T-helper 17 cell (primary cell): ENCODE measurements at places on chromosomes 16 and 17. TPM values are rescaled to one million over a fixed set of nuclear protein-coding genes. Genes with fewer than 3 reads are reported as not detected.
A peak's percentile ranks its signal among the peaks of the same experiment; 100 is the strongest.

The HNF1B gene
- total RNA-seq: not detected

The SUPT4H1 gene
- 41.3 TPM for total RNA-seq

The PITPNM3 gene
- total RNA-seq: 0.52 TPM

The CACNG1 gene
- not detected for total RNA-seq

The ZG16 gene
- not detected for total RNA-seq

DNA sequence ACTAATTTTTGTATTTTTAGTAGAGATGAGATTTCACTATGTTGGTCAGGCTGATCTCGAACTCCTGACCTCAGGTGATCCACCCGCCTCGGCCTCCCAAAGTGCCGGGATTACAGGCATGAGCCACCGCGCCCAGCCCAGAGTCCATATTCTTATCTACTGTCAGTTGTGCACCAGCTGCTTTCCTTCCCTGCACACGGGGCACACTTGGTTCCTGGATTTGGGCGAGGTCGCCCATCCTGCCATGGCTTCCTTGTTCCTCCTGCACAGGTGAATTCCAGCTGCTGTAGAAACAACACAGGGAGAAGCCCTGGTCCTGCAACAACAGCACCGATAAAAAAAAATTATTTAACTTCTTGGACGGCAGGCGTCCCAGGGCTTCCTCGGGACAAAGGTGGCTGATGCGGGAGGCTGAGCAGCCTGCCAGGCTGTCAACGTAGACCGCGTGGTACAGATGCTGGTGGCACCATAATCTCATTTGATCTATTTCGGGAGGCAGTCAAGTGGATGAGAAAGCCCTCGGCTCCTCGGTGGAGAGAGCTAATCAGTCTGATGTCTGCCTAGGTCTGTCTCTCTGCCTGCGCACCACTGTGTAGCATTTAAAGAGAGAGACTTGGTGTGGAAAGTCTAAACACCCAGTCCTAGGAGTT, 19.1 kb downstream of the RGS9 start:
- no peak overlapping the region for H3K4me3 ChIP-seq
- H3K4me1 ChIP-seq: peaks cover 15% of the 10 kb centered on the region
- H3K27me3 ChIP-seq: peaks cover 7% of the 10 kb centered on the region
- peak overlapping the region; percentile 27 for H3K27ac ChIP-seq

DNA sequence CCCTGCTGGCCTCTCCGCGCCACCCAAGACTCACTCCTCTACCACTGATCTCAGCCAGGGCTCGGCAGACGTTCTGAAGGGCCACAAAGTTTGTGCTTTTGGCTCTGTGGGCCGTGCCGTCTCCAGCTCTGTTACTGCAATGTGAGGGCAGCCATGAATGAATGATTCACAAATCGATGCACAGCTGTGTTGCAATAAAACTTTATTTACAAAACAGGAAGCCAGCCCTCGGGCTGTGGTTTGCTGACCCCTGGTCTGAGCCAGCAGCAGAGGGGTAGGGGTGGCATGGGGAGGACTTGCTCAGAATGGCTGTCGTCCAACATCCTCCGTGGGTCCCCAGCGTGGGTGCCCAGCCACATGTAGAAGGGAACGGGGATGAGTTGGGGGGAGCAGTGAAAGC, 63.0 kb upstream of the PVALEF start:
- peaks cover 7% of the 10 kb centered on the region for H3K4me1 ChIP-seq
- DNase-seq: no peak
- no peak overlapping the region for H3K27ac ChIP-seq
- H3K27me3 ChIP-seq: no peaks in the 10 kb centered on the region

- H3K27ac ChIP-seq: no peak overlapping the region
- no peaks in the 10 kb centered on the region for H3K27me3 ChIP-seq
- no peak for DNase-seq
- H3K36me3 ChIP-seq: peaks cover 4% of the 10 kb centered on the region
- H3K4me3 ChIP-seq: no peak overlapping the region
Observed at GRCh38 chr16:81321536-81321935, 6.8 kb downstream of the GAN start.

GRCh38 chr16:57984443-57985203, 13.7 kb upstream of the CNGB1 start:
- peak overlapping the region; percentile 93 for H3K4me3 ChIP-seq
- peak; percentile 95 for DNase-seq
- H3K4me1 ChIP-seq: peaks cover 6% of the 10 kb centered on the region
- peak overlapping the region; percentile 77 for H3K27ac ChIP-seq

DNA sequence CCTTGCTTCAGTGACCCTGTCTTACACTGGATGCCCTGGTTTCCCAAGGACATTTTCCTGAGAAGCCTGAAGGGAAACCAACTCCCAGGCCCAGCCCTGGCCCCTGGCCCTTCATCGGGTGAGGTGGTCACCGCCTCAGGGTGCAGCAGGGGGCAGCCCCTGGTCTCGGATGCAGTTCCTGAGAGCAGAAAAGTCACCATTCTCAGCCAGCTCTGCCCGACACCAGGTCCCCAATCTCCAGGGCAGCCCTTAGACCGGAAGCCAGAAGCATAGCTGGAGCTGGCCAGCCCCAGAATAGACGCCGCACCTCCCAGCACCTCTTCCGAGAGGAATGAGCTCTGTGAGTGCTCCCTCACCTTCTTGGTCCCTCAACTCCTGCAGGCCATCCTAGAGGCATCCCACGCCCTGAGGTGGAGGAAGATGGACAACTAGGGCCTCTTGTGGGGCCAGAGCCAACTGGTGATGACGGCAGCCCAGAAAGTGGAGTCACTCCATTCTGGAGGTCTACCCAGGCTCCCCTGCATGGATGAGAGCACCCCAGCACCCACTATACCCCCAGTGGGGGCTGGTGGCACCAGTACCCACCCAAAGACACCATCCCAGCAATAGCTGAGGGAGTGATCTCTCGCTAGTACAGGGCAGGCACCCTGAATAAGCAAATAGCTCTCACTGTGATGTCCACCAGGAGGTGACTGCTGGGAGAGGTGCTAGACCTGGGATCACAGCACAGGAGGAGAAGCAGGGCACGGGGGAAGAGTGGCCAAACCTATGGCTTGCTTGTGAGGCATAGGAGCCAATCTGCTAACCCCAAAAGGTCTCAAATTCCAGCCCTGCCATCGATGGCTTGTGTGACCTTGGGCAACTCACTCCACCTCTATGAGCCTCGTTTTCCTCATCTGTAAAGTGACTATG, 56.2 kb downstream of the TK2 start:
- H3K4me3 ChIP-seq: no peak overlapping the region
- H3K27ac ChIP-seq: no peak overlapping the region
- no peaks in the 10 kb centered on the region for H3K36me3 ChIP-seq
- H3K4me1 ChIP-seq: peaks cover 6% of the 10 kb centered on the region
- no peaks in the 10 kb centered on the region for H3K27me3 ChIP-seq

GRCh38 chr17:57471868-57472368, 215.6 kb downstream of the MSI2 start:
- no peak overlapping the region for H3K27ac ChIP-seq
- H3K27me3 ChIP-seq: no peaks in the 10 kb centered on the region
- peaks cover 15% of the 10 kb centered on the region for H3K4me1 ChIP-seq
- peaks cover 4% of the 10 kb centered on the region for H3K36me3 ChIP-seq

DNA sequence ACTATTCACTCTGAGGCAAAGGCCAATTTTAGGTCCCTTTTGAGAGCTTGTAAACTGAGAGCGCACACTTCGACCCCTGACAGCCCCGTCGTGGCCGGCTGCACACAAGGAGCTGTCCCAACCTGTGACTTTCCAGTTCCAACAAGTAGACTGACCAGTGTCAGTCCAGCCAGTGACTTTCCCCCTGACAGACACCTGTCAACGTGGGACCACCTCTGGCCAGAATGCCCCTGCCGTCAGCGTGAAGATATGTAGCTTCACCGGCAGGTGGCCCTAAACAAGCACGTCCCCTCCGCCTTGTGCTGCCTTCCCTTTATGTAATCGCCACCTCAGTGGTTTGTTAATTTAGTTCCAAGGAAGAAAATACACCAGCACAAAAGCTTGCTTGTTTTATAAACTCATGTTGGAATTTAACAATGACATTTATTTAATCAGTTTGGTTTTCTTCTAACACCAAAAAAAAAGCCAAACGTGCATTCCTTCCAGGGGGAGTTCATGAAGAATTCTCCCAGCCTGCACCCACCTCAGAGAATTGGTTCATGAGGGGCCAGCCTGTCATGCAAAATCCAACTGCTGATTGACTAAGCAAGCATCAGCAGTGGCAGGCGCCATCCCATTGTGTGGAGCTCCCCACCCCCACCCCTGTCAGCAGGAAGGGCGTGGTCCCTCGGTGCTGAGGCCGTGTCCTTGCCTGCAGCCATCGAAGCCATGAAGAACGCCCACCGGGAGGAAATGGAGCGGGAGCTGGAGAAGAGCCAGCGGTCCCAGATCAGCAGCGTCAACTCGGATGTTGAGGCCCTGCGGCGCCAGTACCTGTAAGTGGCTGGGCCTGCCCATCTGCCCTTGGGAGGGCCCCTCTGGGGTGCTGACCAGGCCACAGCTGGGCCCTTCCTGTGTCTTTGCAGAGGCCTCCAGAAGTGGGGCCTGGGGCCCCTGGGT, 33.9 kb downstream of the PLD6 start:
- H3K27ac ChIP-seq: peak overlapping the region; percentile 100
- peaks cover 9% of the 10 kb centered on the region for H3K36me3 ChIP-seq
- no peaks in the 10 kb centered on the region for H3K27me3 ChIP-seq
- DNase-seq: no peak

- no peak for DNase-seq
- H3K36me3 ChIP-seq: no peaks in the 10 kb centered on the region
- peak overlapping the region; percentile 89 for H3K4me3 ChIP-seq
- H3K4me1 ChIP-seq: peaks cover 24% of the 10 kb centered on the region
- peak overlapping the region; percentile 85 for H3K27ac ChIP-seq
Observed at GRCh38 chr16:30527635-30528178, 1.3 kb upstream of the ZNF768 start.

GRCh38 chr16:11034481-11034931, 90.1 kb downstream of the CLEC16A start:
- H3K27me3 ChIP-seq: no peaks in the 10 kb centered on the region
- no peak overlapping the region for H3K27ac ChIP-seq
- DNase-seq: no peak

DNA sequence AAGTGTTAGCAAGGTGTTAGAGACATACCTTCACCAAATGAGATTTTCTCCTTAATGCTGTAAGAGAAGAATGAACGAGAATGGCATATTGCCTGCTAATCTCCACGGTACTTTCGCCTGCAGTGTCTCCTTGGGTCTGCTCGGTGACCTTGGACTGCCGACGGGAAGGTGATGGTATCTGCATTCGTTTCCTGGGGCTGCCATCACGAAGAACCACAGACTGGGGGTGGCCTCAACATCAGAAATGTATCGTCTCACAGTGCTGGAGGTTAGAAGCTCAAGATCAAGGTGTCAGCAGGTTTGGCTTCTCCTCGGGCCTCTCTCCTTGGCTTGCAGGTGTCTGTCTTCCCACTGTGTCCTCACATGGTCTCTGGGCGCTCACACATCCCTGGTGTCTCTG, 86.3 kb upstream of the TNRC6C start:
- H3K27me3 ChIP-seq: no peaks in the 10 kb centered on the region
- H3K4me3 ChIP-seq: peak overlapping the region; percentile 41
- peak overlapping the region; percentile 32 for H3K27ac ChIP-seq
- peaks cover 38% of the 10 kb centered on the region for H3K4me1 ChIP-seq
- no peaks in the 10 kb centered on the region for H3K36me3 ChIP-seq
- no peak for DNase-seq

DNA sequence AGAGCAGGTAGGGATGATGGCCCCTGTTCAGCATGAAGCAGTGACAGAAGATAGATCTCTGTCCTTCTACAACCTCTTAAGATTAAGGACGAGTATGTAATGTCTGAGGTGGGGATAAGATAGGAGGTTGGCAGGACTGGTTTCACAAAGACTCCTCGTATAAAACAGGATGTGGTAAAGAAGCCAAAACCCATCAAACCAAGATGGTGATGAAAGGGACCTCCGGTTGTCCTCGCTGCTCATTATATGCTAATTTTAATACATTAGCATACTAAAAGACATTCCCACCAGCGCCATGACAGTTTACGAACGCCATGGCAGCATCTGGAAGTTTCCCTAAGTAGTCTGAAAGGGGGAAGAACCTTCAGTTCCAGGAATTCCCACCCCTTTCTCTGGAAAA, 27.3 kb downstream of the MIS12 start:
- no peak overlapping the region for H3K4me3 ChIP-seq
- DNase-seq: no peak
- H3K4me1 ChIP-seq: peaks cover 30% of the 10 kb centered on the region
- no peaks in the 10 kb centered on the region for H3K27me3 ChIP-seq
- H3K36me3 ChIP-seq: peaks cover 19% of the 10 kb centered on the region
- H3K27ac ChIP-seq: peak overlapping the region; percentile 65

GRCh38 chr16:13798211-13798610, 121.7 kb upstream of the ERCC4 start:
- H3K27ac ChIP-seq: no peak overlapping the region
- H3K4me1 ChIP-seq: no peaks in the 10 kb centered on the region
- no peaks in the 10 kb centered on the region for H3K36me3 ChIP-seq
- H3K4me3 ChIP-seq: no peak overlapping the region
- DNase-seq: no peak
